IPS DF 19.7 (cell line): ENCODE measurements at places on chromosomes 2 and 18.
A peak's percentile ranks its signal among the peaks of the same experiment; 100 is the strongest.

DNA sequence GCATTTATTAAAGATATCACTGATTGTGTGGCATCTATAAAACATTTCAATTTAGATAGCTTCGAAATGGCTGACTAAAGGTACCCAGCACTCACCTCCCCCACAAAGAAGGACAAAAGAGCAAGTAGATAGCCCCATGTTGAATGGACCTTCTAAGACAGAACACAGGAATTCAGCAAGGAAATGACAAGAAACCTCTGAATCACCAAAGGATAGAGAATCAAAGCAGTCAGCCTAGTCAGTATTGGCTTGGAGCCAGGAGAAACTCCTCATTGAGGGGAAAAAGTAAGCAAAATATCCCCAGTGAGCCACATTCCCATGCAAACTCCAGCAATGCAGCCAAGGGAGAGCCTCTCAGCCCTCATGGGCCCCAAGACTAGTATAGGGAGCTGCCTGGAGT, 113.7 kb downstream of the BARD1 start:
- DNase-seq: no peak

DNA sequence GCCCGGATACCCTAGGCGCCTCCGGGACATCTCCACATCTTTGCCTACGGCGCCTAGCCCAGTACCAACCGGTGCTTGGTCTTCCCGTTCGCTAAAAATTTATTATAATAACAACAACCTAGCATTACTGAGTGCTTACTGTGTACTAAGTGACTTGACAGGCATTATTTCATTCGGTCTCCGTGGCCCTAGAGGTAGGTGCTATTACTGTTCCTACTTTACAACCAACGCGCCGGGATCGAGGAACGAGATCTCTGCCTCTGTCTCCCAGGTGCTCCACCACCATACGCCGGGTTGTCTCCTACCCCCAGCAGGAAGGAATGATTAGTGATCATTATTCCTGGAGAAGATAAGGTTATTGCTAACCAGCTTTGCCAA, 657 bp upstream of the BIN1 start:
- no peak for DNase-seq

- no peak for DNase-seq
Measured at GRCh38 chr2:125006676-125007075, 981.6 kb downstream of the CNTNAP5 start.

DNA sequence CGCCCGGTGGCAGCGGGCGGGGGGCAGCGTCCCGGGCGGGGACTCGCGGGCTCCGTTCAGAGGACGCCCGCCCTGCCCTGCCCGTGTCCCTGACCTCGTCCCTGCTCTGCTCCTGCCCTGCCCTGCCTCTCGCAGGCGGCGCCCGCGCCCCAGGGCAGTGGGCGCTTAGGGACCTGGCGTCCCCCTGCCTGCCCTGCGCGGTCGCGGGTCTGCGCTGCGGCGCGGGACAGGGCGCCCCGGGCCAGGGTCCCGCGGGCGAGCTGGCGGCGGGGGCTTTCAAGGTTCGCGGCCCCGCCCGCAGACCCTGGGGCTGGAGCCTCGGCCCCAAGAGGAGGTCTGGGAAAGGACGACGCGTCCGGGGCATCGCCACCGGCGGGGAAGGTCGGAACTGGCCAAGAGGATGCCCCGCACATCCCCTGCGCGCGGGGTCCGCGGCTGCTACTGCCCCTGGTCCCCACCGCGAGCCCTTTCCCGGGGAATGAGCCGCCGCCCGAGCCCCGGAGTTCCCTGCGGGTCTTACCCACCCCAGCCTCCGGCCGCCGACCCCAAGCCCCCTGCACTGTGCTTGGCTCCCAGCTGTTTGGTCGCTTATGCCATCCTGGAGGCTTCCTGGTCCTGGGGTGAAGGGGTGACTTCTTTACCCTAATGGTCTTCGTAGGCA, 679 bp downstream of the RNF144A start:
- no peak for DNase-seq

DNA sequence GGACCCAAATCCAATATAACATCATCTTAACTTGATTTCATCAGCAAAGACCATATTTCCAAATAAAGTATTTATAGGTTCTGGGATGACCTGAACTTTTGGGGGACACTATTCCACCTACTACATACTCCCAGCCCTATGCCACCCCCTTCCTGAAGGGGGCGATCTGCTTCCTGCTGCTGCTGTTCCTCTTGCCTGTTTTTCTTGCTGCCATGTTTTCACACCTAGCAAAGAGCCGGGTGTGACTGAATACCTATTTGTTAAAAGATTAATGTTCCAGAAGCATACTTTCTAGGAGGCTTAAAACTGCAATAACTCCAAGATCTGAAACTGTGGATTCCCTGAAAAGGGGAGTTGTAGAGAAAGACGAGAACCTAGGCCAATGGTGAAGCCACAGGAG, 89.7 kb downstream of the ICOS start:
- DNase-seq: no peak

GRCh38 chr2:122927710-122928557, 1097.2 kb upstream of the CNTNAP5 start:
- peak; percentile 56 for DNase-seq

DNA sequence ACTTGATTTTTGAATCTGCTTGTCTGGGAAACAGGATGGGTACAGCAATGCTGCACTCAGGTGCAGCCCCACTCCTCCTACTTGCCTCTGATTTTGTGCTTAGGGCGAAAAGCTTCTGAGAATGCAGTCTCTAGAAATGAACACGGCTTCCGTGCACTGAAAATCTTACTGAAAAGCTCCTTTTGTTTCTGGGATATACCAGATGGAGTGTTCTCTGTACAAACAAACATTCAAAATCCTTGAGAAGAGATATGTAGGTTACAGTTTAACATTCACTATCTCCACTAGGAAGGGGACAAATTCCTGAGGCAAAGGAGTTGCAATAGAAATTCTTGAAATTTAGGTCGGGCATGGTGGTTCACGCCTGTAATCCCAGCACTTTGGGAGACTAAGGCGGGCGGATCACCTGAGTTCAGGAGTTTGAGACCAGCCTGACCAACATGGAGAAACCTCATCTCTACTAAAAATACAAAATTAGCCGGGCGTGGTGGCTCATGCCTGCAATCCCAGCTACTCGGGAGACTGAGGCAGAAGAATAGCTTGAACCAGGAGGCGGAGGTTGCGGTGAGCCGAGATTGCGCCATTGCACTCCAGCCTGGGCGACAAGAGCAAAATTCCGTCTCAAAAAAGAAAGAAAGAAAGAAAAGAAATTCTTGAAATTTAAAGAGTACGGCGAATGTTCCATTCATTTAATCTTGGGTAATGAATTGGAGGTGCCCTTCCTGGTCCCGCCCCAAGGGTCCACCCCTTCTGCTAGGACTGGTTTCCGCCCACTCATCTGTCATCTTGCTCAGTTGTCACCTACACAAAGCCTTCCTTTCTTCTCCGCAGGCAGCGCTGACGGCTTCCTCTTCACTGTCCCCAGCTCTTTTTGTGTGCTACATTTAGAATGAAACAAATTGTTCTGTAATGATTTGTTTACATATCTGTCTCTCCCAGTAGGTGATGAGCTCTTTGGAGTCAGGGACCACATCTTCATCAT, 92.4 kb downstream of the SOCS6 start:
- peak; percentile 7 for DNase-seq

GRCh38 chr2:74894272-74894981, 60.5 kb downstream of the HK2 start:
- no peak for DNase-seq

DNA sequence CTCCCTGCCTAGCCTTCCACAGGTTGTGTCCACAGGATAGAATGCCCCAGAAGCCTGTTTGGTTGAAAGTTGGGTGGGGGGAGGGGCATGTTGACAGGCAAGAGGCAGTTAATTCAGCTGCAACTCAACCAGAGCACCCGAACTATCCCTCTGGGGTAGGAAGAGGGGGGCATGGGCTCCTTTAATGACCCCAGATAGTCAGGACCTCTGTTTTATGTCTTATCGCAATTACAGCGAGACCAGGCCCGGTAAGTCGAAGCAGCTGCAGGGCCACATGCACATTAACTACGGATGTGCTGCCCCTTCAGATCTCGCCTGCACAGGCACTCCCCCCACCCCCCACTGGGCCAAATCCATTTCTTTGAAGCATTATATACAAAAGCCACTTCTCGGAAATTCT, 363.8 kb upstream of the HNRNPA3 start:
- no peak for DNase-seq

GRCh38 chr2:10059552-10060335, 16.4 kb downstream of the KLF11 start:
- no peak for DNase-seq

GRCh38 chr2:32627441-32627813, 423 bp upstream of the TTC27 start:
- no peak for DNase-seq

GRCh38 chr2:227411320-227411989, 23.7 kb upstream of the SCYGR1 start:
- DNase-seq: no peak

- DNase-seq: no peak
Measured at GRCh38 chr2:181989099-181989498, 3.4 kb downstream of the PPP1R1C start.

GRCh38 chr2:142688856-142689605, 188.4 kb upstream of the KYNU start:
- no peak for DNase-seq

GRCh38 chr2:121237980-121238665, 46.9 kb downstream of the TFCP2L1 start:
- DNase-seq: no peak

DNA sequence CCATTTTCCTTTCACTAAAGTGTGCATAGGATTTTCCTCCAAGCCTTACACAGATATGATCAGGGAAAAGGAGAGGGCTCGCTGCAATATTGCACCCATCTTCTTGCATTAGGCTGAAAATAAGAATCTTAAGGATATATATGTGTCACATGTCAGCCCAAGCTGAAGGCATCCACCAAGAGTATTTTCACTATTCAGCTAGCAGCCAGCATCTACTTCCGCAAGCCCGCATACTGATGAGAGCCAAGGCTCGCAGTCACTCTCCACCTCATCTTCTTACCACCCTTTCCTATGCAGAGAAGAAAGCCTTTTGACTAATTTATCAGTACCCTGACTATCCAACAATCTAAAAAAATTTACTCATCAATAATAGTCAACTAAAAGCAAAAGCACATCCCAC, 6.1 kb downstream of the TMEM163 start:
- DNase-seq: no peak

DNA sequence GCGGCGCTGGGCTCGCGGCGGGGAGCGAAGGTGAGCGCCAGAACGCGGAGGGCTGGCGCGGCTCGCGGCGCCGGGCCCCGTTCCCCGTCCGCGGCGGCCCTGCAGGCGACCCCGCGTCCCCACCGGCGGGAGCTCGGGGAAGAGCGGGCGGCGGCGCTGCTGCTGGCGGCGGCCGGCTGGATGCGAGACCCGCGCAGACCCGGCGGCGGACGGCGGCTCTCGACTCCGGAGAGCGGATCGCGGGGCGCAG, 213 bp downstream of the DOK6 start:
- DNase-seq: no peak

DNA sequence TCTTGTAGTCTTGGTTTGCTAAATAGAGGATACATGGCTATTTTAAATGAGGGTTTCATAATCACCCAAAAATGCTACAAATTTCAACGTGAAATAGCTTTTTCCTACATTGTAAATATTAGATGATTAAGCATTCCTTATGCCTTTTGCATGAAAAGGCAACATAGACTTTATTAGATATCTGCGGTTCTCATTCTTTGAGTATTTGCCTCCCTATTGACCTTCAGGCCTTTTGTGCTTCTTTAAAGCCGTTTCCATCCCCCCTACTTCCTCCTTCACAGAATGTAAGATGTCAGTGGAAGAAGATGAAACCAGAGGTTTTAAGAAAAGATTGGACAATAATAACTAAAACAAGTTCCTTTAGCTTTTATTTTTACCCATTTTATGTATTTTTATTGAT, 144.1 kb downstream of the UBE2E3 start:
- no peak for DNase-seq

GRCh38 chr2:211045025-211045424, 488.6 kb downstream of the CPS1 start:
- no peak for DNase-seq

DNA sequence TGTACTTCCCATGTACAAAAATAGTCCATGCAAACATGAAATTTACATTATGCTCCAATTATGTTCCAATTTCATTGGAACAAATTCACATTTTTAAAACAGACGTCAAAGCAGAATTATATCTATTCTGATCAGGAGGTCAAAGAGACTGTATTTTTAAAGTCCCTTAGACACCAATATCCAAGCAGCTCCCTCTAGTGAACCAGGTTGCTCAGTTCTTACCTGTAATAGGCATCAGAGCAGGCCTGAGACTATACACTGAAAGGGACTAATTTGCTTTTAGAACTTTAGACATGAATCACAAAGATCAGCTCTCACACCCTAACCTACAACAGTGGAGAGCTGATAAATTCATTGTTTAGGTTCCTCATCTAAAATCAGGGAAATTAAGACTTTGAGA, 273.9 kb downstream of the MBD2 start:
- no peak for DNase-seq

- DNase-seq: no peak
Measured at GRCh38 chr2:148992448-148992847, 46.1 kb upstream of the LYPD6B start.

DNA sequence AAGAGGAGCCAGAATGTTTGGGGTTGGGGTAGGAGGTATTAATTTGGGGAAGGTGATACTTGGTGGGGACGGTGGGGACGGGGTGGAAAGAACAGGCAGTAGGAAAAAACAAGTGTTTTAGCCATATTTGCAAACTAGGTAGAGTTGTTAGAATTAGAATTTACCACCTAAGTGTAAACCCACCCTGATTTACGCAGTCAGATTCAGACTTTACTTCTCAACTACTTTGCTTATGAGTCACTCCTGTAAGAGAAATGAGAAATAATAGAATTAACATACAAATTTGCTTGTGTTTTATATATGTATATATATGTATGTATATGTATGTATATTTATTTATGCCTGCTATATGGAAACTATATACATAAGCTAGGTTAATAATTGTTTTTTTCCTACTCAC, 1168.2 kb upstream of the ZEB2 start:
- DNase-seq: no peak

- no peak for DNase-seq
Measured at GRCh38 chr18:35335866-35336265, 8.4 kb downstream of the ZNF24 start.
